Spinal cord (tissue), 10 donors: ENCODE measurements at places on chromosomes 11 and 22.

- no peak for DNase-seq
Observed at GRCh38 chr11:103985041-103985440, 51.4 kb upstream of the DDI1 start.

GRCh38 chr11:4066910-4067309 lies 27.7 kb upstream of the RRM1 start:
- no peak for DNase-seq

- DNase-seq, result peak; percentile 22
Observed at GRCh38 chr11:14308114-14308896, 50.7 kb downstream of the RRAS2 start.

DNA sequence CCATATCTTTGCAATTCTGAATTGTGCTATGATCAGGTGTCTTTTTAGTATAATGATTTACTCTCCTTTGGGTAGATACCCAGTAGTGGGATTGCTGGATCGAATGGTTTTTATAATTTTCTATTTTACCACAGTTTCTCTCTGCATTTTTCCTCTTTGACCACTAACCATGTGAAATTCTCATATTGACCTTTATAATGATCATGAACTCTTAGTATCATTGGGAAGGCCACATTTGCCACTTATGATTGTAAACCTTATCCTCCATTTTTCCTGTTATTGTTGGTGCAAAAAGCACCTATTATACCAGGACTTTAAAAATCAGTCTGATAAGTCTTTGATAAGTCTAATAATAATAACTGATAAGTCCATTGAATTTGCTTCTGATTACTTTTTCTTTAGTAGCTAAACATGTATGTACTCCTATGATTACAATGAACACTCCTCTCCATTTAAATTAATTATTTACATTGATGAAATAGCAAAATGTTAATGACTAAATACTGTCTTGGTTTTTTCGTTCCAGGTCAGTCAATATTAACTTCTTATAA lies 9.6 kb downstream of the NEAT1 start:
- DNase-seq, result no peak

DNA sequence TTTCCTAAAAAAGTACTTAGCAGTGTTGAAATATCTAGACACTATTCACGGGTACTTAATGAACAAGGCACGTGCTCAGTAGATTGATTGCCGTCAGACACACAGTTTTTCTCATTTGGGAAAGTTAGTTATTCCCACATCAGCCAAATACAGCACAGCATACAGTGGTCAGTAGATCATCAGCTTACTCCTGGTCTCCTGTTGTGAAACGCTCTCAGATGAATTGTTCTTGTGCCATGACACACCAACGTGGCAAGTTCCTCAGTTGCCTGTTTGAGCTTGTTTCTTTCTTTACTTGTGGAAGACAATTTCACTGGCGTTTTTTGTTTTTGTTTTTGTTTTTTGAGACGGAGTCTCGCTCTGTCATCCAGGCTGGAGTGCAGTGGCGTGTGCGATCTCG lies 8.6 kb downstream of the TAB1 start:
- no peak for DNase-seq

GRCh38 chr11:10730151-10730550 lies 20.9 kb upstream of the CTR9 start:
- DNase-seq, result no peak

- DNase-seq, result no peak
Observed at GRCh38 chr11:93589347-93589746, 46.2 kb upstream of the SMCO4 start.

GRCh38 chr11:3133261-3134217 lies 31.6 kb downstream of the OSBPL5 start:
- DNase-seq, result no peak

- DNase-seq, result no peak
Observed at GRCh38 chr22:36056980-36057379, 28.4 kb upstream of the RBFOX2 start.

DNA sequence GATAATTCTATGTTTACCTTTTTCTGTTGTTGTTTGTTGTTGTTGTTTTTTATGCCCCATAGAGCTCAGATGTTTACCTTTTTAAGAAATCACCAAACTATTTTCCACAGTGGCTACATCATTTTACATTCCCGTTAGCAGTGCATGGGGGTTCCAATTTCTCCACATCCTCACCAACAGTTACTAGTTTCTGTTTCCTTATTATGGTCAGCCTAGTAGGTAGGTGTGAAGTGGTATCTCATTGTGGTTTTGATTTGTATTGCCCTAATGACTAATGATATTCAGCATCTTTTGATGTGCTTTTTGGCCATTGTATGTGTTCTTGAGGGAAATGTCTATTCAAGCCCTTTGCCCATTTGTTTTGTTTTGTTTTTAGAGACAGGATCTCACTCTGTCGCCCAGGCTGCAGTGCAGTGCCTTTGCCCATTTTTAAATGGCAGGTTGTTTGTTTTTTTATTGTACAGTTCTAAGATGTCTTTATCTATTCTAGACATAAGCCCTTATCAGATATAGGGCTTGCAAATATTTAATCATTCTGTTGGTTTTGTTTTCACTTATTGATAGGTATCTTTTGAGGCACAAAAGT lies 27.5 kb downstream of the CHEK2 start:
- DNase-seq, result no peak

- no peak for DNase-seq
Observed at GRCh38 chr11:70057080-70057479, 21.0 kb upstream of the ANO1 start.

GRCh38 chr22:44085743-44086270 lies 61.7 kb downstream of the PARVB start:
- DNase-seq, result no peak

- peak; percentile 65 for DNase-seq
Observed at GRCh38 chr11:131584785-131585592, 214.6 kb downstream of the NTM start.

- DNase-seq, result no peak
Observed at GRCh38 chr22:46792841-46793261, 30.4 kb downstream of the TBC1D22A start.

GRCh38 chr22:50545522-50546325 lies at the start of gene KLHDC7B:
KLHDC7B (plus strand) TSS chr22:50545899; CDS start chr22:50546244, 345 bp downstream.
- DNase-seq, result no peak

GRCh38 chr11:76044750-76045320 lies 161.5 kb downstream of the WNT11 start:
- no peak for DNase-seq

DNA sequence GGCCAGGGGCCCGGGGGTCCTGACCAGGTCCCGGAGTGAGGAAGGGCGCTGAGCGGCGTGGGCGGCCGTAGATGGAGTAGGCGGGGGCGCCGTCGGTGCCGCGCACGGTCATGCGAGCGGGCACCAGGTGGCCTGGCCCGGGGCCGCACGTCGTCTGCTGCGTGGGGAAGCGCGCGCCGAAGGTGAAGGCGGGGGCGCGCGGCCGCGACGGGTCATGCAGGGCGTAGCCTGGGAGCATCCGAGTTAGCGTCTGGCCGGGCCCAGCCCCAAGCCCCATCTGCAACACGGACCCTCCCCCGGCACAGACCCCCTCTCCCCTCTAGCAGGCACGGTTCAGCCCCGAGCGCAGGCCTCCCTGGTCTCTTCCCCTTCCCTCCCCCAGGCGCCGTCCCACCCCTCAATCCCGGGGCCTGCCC lies 1.7 kb upstream of the TYMP start:
- peak; percentile 29 for DNase-seq

GRCh38 chr22:39234472-39234787 lies 10.4 kb downstream of the PDGFB start:
- peak; percentile 15 for DNase-seq

GRCh38 chr11:15841931-15842740 lies 514.2 kb downstream of the SOX6 start:
- DNase-seq, result no peak

- DNase-seq, result no peak
Observed at GRCh38 chr11:121451178-121451985, 732 bp upstream of the SORL1 start.

GRCh38 chr11:67640021-67640757 lies 626 bp upstream of the TBX10 start:
- no peak for DNase-seq

- no peak for DNase-seq
Observed at GRCh38 chr11:117171404-117172061, 7.0 kb upstream of the SIDT2 start.

DNA sequence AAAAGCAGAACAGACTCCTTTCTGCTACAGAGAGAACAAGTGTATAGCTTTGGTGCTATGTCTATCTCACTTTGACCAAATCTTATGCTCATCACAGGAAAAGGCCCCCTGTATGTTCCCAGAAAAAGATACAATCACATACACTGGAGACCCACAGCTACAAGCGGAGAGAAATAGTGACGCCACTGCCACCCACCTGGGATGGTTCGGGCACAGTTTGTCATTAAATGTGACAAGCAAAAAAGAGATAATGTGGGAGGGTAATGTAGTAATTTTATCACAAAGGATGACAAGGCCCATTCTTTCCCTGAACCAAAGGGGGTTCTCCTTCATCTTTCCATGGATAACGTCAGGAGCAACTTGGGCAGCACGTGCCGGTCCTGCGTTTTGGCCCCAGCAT lies 32.0 kb downstream of the THOC5 start:
- no peak for DNase-seq

DNA sequence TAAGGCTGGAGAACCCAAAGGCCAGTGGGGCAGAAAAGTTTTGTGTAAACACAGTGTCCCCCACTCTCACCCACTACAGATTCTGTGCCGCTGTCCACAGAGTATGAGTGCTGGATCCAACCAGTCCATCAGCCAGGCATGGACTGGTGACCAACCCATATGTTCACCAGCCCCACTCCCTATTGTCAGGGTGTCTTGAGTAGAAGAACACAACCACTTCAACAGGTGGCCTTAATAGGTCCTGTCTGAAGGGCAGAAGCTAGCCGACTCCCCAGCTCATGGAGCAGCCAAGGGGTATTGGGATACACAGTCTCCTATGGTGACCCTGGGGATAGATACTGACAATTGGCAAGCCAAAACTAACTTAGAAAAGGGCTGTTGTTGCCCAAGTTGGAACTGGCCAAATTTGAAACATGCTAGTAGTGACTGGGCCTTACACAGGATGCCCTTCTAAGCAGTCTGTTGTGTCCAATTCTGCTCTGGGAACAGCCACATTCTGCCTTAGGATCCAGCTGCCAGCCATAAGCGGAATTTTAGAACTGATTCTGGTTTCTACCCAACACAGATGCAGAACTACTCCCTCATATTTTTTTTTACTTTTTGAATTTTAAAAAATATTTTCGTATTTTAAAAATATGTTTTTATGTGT lies 19.8 kb upstream of the PGM2L1 start:
- no peak for DNase-seq

DNA sequence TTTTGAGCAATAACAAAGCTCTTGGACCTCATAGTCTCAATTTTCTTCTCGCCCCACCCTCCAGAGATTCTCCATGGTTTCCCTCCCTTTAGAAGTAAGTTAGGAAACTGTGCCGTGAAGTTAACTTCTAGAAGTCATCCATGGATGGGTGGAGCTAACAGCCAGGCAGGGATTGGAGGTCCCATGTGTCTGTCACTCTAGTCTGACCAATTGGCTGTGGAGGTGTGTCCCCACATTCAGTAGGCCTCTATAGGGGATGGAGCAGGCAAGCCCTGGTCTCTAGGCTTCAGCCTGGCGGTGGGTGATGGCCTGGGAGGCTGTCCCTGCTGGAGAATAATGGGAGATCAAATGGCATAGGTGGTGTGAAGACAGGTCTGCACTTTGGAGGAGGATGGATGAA lies 50.7 kb downstream of the TP53I11 start:
- no peak for DNase-seq

DNA sequence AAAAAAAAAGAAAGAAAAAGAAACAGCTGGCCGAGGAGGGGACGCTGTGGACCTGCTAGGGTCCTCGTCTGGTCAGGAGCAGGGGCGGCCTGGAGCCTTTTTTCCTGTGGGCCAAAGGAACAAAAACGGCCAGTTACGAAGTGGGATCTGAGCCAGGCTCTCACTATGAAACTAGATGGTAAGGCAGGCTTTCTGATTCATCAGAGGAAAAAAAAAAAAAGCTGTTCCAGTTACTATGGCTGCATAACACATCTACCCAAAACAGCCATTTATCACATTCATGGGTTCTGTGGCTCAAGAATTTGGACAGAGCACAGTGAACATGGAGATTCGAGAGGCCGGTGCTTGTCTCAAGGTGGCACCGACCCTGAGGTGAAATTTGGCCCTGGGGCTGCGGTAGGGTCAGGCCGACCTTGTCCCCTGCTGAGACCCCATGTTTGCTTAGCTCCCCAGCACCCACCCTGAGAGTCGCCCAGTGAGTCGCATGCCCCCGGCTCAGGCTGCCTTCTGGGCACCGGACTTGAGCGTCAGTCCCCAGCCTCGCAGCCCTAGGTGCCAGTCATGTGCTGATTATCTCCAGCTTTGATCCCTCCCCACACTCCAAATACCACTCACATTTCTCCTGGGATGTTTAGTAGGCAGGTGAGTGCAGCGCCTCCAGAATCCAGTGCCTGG lies 34.2 kb downstream of the MRGPRD start:
- DNase-seq, result no peak

- no peak for DNase-seq
Observed at GRCh38 chr11:28490773-28491382, 382.7 kb downstream of the METTL15 start.

- DNase-seq, result no peak
Observed at GRCh38 chr22:27196606-27197005, 539.2 kb downstream of the MIAT start.

DNA sequence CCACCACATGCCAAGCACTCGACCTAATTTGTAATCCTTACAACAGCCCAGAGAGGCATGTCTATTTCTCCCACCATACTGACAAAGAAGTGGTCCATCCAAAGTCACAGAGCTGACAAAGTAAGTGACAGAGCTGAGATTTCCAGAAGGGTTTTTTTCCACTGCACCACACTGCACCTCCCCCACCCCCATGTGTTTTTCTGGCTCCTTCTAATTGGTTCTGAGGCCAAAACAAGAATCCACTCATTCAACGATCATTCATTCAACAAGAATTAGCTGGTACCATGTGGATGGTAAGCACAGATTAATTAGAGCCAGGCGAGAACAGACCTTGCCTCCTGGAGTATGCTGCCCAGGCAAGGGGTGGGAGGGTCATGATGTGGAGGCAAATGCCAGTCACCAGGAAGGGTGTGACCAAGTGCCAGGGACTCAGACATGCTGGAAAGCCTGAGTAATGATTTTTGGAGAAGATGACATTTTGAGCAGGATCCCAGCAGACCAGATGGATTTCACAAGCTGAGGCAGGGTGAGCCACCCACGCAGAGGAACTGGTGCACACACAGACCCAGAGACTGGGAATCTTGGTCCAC lies 14.9 kb upstream of the PRG2 start:
- DNase-seq, result no peak

DNA sequence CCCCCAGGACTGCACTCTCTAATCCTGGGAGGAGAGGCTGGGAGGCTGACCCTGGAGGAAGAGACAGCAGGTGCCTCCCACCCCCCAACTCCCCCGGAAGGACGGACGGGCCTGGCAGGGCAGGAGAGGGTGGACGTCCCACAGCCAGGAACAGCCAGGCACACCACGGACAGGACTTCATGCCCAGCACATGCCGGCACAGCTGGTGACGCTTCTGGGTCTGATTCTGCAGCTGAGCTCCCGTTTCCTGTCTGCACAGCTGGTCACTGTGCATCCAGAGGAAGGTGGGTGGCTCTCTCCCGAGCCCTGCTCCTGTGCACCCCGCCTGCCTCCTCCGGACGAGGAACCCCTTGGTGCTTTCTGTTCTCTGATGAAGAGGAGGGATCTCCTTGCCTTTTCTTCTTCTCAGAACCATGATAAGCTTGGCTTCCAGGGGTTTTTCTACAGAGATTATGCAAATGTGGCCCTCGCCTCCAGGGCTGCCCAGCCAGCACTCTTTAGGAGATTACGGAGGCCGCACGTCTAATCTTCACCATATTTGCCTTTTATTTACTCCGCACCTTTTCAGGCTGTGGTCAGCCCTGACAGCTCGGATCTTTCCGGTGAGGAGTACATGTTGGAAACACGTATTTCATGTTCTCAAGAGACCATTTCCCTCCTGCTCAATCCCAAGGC lies 1295.8 kb downstream of the BRD1 start:
- no peak for DNase-seq
